Coronary artery (tissue), 2 donors: ENCODE measurements at places on chromosomes 2 and 18.
A peak's percentile ranks its signal among the peaks of the same experiment; 100 is the strongest.

- DNase-seq = no peak
Observed at GRCh38 chr2:217171874-217172273, 312.0 kb upstream of the TNP1 start.

DNA sequence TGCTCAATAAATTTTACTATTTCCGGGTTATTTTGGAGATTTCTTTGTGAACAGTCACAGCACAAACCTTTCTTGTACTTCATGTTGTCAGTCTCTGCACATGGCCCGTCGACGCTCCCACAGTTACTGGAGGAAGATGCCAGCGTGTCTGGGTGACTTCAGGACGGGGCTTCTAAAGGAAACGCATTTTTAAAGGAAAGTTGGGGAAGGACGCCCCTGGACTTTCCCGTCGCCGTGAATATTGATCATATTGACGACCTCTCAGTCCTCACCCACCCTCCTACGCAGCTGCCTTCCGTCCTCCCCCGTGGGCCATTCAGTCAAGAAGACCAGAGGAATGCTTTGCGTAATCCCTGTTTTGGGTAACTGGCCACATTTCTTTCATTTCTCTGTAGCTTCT is 71.1 kb upstream of the SNTG2 start:
- no peak for DNase-seq

- DNase-seq = no peak
Observed at GRCh38 chr2:54667726-54668650, 55.5 kb upstream of the EML6 start.

DNA sequence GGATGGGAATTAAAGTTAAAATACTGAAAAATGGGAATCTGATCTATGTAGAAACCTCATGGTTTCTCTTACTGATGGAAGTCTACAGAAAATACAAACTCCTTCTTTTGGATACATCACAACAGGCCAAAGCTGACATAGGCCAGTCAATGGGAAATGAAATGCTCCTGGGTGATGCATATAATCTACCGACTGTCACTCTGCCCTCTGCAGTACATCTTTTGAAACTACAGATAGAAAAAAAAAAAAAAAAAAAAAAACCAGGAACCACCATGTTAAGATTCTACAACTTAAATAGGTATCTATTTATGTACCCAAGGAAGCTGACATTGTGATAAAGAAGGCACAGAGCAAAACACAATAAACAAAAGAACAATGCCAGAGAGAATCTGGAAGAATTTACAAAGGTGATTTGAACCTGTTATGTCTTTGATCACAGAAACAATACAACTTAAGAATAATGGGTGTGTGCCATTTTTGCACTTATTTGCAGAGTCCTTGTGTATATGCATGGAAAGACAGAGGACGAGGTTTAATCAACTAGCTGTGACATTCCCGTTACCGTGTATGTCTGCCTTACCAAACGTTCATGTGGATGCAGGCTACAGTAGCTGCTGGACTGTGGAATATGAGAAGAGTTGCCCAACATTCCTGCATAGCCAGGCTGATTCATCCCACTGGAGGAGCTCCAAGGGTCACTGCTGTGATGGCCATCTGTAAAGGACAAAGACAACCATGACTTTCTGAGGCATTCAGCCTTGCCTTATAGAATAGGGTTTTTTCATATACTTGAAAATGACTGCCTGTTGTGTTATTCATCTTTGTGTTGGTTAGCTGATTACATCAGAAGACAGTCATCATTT is 312.7 kb downstream of the TCF4 start:
- no peak for DNase-seq

- no peak for DNase-seq
Observed at GRCh38 chr2:15704086-15704787, 112.6 kb downstream of the DDX1 start.

GRCh38 chr2:176832086-176832485 is 380.5 kb upstream of the HNRNPA3 start:
- no peak for DNase-seq

DNA sequence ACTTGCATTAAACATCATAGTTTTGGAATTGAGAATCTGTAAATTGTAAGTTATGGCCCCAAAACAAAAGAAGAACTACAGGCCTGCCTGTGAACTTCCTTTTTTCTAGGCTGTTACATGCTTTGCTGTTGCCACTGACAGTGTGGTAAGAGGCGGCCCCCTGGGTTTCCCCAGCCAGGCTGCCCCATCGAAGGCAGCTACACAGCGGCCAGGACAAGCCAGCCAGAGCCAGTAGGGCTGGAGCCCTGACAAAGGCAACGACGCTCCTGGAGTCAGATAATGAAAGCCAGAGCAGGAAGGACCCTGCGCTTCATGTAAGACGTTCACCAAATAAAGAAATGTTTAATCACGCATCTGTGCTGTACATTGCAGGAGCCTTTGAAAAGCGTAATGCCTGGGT is 55.0 kb downstream of the ANKRD44 start:
- DNase-seq = peak; percentile 82

- DNase-seq = no peak
Observed at GRCh38 chr2:71001592-71001927, 6.9 kb upstream of the TEX261 start.

- no peak for DNase-seq
Observed at GRCh38 chr18:35876243-35876642, 96.2 kb upstream of the RMP24 start.

GRCh38 chr2:7800031-7800430 is 881.8 kb upstream of the ID2 start:
- no peak for DNase-seq

DNA sequence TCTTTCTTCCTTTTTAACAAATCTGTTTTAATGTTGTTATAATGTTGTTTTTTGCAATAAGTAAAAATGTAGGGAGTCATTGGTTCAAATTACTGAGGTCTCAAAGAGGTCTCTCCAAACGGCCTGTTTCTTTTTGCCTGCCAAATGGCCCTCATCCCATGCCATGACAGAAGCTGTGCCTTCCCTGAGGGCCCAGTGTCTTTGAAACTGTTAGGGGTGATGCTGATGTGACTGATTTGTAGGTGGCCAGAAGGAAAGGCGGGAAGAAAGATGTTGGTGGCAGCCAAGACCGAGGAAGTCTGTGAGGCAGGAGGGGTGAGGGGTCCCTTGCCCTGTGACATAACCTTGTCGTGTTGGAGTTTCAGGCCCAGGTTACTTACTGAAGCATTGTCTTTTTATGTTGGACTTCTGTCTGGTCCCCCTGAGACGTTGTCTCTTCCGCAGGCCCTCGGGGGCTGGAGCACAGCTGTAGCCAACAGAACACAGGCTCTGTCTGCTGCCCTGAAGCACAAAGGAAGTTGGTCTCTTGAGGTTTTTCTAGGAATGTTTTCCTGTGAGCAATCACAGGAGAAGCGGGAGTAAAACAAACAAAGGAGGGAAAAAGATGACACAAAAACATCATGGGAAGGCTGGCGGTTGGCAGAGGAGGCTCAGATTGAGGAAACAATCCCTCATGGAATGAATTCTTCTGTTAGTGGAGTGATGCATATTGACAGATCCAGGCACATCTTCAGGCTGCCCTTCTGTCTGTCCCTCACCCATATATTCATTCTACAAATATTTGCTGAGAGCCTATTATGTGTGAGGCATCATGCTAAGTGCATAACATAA is 4.9 kb upstream of the ST3GAL5 start:
- DNase-seq = no peak

GRCh38 chr2:195202163-195202845 is 454.7 kb upstream of the SLC39A10 start:
- DNase-seq = no peak

DNA sequence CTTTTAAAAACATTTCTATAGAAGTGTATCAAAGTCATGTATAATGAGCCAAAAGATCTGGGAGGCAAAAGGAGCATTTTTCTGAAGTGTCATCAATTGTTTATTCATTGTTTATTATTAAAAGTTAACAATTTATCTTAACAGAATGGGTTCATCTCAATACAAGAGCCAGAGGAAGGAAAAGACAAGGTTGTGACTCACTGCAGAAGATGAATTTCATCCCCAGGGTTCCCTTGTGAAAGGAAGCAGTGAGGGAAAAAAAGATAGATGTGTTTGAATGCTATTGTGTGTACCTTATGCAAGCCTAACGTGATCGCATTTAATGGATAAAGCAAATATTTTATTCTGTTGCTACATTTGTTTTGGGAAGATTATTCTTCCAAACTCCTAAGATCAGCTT is 286.3 kb downstream of the PIEZO2 start:
- no peak for DNase-seq

DNA sequence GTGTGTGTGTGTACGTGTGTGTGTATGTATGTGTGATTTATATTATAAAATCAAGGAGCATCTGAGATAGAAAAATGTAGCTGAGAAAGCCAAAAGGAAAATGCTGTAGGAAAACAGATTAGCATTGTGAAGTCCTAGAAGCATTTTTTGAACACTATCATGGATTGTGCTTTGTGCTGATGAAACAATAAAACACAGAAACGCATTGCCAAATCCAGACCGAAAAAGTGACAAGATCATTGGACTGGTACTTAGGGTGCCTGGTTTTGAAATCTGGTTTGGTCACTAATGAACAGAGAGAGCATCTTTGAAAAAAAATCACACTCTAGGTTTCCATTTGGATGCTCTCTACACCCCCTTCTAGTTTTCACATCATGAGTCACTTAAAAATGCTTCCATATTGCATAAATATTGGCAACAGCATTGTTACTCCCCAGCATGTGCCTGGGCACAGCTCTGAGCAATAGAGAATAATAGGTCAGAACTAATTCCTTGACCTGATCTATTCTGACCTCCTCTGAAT is 214.6 kb upstream of the LRRTM1 start:
- DNase-seq = no peak

DNA sequence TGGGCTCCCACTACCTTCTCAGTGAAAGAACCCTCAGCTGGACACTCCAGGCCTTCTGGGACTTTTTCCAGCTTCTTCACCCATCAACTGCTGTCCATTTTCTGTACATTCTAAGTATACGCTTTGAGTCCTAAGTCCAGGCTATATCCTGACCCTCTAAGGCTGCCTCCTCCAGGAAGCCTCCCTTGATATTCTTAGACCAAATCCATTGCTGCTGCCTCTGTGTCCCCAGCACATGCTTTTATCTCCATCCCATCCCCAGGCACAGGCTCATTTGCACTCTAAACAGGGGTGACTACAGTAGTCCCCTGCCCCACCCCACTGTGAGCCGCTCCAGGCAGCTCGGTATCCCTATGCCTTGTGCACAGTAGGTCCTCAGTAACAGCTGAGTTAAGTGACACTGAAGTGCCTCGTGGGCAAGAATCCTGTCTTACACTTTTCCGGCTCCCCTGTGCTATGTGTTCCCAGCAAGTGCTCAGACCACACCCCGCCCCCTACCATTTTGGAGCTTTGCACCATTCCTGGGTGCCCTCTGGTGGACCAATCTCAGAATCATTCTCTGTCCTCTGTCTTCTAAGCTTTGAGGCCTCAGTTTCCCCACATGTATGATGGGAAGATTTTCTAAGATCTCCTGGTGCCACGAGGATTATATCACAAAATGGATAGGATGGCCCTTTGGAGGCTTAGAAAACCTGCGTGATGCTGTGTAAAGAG is 34.9 kb downstream of the EMX1 start:
- DNase-seq = no peak

GRCh38 chr2:11681722-11682589 is 12.0 kb upstream of the NTSR2 start:
- peak; percentile 56 for DNase-seq

DNA sequence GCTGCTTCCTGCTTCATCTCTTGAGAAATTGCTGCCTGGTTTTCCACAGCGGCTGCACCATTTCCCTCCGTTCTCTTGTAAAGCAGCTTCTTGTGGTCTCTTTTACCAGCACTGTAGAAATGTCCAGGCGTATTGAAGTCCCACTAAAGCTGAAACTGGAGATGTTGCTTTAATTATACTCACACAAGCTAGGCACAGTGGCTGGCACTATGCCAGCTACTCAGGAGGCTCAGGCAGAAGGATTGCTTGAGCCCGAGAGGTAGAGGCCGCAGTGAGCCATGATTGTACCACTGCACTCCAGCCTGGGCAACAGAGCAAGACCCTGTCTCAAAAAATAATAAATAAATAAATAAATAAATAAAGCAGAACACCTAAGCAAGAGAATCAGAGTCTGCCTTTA is 19.2 kb upstream of the ATP9B start:
- no peak for DNase-seq

DNA sequence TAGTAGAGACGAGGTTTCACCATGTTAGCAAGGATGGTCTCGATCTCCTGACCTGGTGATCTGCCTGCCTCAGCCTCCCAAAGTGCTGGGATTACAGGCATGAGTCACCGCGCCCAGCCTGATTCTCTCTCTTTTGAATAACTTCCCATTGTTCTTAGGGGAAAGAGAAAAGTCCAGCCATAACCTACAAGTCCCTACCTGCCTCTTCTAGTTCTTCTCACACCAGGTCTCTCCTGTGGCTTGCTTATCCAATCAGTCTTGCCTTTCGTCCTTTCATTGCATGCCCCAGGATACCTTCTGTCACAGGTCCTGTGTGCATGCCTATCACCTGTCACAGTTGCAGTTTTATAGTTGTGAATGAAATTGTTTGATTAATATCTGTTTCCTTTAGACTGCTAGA is 148.1 kb downstream of the SLC4A3 start:
- no peak for DNase-seq

- no peak for DNase-seq
Observed at GRCh38 chr2:173401716-173402326, 47.1 kb downstream of the CDCA7 start.

- no peak for DNase-seq
Observed at GRCh38 chr2:139170406-139170805, 390.2 kb upstream of the NXPH2 start.

GRCh38 chr2:226691255-226691654 is 108.4 kb downstream of the IRS1 start:
- no peak for DNase-seq

GRCh38 chr2:120964819-120965218 is 229.2 kb downstream of the GLI2 start:
- DNase-seq = no peak

GRCh38 chr2:240149943-240150784 is 9.7 kb upstream of the OTOS start:
- DNase-seq = no peak

- no peak for DNase-seq
Observed at GRCh38 chr2:2046497-2046896, 284.6 kb downstream of the MYT1L start.

DNA sequence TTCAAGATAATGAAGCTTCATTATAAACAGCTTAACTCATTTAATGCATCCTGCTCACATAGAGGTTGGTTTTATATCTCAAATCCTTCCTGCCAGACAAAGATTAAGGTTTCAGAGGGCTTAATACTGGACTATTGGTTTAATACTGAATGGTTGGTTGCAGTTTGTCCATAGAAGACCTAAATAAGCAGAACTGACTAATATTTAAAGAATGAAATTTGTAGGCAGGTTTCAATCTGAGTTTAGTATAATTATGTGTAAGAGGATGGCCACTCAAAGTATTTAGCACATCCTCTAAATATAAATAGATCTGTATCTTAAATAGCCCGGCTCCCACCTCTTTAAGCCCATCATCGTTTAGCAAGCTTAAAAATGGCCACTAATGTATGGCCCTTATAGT is 92.5 kb downstream of the EPB41L5 start:
- no peak for DNase-seq
